Right lung (tissue), 10 donors: ENCODE measurements at places on chromosomes 16 and 17. TPM values are rescaled to one million over a fixed set of nuclear protein-coding genes. Genes with fewer than 3 reads are reported as not detected.

GRCh38 chr16:86919578-86920305 lies 341.4 kb downstream of the FOXL1 start:
- no peak for DNase-seq

Gene CPNE2
- polyA plus RNA-seq, result 76.4 TPM

DNA sequence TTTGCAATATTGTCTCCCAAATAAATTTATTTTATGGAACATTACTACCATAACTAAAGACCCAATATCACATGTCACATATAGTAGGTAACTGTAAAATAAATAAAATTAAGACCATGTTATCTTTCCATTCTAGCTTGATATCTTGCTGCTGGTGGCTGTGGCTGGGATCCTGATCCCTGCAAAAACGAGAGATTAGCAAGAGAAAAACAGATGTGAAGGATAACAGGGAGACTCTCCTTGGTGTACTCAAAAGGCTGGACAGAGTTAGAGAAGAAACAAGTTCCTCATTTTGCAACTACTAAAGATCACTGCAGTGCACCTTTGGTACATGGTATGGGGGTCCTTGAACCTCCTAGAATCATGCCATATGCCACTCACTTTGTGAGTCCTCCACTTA lies 49.7 kb downstream of the ARHGAP27 start:
- DNase-seq, result no peak

Gene SRCAP
- 34.8 TPM for polyA plus RNA-seq

Gene HOXB9
- not detected for polyA plus RNA-seq

DNA sequence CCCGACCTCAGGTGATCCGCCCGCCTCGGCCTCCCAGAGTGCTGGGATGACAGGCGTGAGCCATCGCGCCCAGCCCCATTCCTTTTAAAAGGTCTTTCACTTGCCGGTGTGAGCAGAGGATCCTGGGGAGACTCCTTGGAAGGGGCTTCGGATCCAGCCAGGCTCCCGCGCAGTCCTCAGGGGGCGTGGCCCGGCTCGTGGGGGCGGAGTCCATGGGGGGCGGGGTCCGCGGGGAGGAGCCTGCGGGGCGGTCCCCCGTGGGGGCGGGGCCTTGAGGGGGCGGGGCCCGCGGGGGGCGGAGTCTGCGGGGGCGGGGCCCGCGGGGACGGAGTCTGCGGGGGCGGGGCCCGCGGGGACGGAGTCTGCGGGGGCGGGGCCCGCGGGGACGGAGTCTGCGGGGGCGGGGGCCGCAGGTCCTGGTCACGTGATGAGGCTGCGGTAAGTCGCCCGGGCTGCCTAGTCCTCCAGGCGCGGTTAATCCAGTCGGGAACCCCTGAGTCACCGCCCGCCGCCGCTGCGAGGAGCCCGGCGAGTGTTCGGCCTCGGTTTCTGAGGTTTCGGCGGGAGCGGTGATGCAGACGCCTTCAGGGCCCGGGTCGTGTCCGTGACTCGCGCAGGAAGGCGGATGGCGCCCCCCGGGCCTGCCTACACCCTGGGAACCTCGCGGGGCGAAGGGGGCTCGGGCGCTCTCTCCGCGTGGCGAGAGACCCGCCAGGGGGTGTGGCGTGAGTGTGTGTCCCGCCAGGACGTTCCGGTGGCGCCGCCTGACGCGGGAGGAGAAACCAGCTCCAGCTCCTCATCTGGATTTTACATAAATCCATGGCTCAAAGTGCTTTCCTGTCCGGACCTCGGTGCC lies 23.6 kb upstream of the ABR start:
- DNase-seq, result no peak

Gene PLA2G10
- polyA plus RNA-seq, result 0.31 TPM

Gene LONP2
- polyA plus RNA-seq, result 75.8 TPM

Gene HASPIN
- 2.4 TPM for polyA plus RNA-seq

DNA sequence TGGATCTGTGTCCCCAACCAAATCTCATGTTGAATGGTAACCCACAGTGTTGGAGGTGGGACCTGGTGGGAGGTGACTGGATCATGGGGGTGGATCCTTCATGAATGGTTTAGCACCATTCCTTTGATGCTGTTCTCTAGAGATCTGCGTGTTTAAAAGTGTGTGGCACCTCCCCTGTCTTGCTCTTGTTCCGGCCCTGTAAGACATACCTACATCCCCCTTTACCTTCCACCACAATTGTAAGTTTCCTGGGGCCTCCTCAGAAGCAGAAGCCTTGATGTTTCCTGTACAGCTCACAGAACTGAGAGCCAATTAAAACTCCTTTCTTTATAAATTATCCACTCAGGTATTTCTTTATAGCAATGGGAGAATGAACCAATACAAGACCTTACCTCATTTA lies 257.7 kb downstream of the XYLT1 start:
- DNase-seq, result no peak

DNA sequence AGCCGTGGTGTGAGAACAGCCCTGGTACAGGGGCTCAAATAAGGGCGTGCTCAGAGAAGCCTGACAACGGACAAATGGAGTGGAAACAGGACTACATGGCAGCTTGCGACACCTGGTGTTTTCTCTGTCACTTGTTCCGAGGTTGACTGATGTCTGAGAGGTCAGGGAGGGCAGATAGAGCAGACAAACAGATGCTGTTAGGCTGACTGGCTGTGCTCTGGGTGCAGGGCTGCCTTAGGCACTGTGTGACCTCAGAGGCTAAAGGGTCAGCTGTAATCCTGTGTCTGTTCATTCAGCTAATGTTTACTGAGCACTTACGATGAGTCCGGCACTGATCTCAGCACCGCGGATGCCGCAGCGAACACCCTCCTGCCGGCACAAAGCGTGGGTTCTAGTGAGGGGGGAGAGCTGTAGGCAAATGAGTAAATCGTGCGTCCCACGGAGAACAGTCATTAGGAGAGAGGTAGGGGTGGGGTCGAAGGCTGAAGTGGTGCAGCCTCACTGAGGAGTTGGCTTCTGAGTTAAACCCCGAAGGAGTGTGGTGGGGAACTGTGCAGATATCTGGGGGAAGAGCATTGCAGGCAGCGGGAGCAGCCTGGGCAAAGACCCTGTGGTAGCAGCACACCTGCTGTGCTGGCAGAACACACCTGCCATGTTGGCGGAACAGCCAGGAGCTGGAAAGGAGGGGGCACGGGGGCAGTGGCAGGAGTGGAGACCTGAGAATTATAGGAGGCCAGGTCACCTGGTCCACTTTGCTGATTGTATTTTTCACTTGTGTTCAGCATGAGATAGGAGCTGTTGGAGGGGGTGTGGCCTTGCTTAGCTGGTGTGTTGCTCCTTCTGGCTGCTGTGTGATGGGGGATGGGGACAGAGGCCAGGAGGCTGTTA lies 35.0 kb downstream of the GPT2 start:
- DNase-seq, result no peak

DNA sequence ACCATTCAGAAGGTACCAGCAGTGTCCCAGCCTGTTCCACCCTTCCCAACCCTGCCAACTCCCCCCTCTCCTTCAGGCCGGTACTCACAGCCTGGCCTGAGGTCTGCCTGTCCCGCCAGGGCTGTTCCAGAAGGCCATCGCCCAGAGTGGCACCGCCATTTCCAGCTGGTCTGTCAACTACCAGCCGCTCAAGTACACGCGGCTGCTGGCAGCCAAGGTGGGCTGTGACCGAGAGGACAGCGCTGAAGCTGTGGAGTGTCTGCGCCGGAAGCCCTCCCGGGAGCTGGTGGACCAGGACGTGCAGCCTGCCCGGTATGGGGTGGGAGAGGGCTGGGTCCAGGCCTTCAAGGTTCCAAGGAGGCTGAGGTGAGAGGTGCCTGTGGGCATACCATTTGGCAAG lies 5.3 kb upstream of the SPEM1 start:
- DNase-seq, result no peak

DNA sequence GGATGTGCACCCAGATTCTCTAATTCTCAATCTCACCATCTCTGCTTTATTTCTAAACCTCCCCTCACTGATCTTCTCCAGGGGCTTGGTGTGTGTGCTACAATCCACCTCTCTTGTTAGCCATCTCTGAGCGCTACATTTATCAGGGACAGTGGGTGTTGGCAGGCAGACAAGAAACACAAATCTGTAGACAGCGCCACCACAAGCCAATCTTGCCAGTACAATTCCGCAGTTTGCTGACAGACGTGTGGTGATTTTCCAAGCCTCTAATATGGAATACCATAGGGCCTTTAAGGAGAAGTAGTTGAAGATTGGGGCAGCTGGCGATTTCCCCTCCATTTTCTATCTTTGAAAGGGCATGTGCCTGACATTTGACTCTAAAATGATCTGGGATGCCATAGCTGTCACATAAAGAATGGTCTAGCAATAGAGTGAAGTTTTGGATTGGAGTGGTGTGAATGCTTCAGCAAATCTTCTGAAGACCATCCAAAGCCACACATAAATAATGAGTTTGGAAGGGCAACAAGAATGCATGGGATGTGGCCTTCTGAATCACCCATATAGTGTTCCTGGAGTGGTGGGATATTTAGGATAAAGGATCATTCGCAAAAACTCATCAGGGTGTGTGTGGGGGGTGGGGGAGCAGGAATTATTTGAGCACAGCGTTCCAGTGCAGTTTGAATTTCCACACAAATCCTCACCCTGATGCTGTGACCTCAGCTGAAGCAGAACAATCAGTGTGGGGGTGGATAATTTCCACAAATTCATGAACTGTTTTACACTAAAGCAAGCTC lies 12.0 kb upstream of the ANKFN1 start:
- no peak for DNase-seq
